T follicular helper cell (primary cell): ENCODE measurements at places on chromosomes 7 and 10.

GRCh38 chr10:130617985-130618384, 481.8 kb downstream of the GLRX3 start:
- DNase-seq = no peak

GRCh38 chr7:135194494-135195095, 16.7 kb downstream of the WDR91 start:
- no peak for DNase-seq

DNA sequence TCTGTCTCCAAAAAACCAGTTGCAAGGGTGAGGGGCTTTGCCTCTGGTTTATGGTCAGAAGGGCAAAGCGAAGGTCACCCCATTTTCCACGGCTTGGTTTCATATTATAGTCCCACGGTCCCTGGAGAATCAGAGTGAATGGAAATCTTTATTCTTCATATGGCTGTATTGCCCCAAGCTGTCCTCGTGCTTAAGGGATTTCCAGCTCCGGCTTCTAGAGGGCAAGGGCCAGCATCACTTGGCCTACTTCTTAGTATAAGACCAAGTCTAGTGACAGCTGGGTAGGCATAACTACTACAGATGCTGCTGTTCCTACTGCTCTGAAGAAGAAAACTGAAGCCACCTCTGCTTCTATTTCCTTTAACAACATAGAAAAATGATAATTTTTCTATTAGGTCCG, 63.2 kb downstream of the PARP12 start:
- no peak for DNase-seq

DNA sequence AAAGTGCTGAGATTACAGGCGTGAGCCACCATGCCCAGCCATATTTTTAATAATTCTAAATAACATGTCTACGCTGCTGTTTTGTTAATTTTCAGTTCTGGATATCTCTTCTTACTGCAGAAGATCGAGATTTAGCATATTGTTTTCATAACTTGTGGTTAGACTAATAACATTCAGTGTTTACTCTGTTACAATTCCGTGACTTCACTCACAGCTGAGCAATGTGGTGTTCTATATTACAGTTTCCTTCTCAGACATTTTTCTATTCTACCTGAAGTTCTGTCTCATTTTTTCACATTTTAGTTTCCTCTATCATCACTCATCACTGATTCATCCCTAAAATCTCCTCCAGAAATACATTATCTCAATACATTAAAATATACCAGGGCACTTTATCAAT, 10.9 kb downstream of the RNF32 start:
- DNase-seq = no peak

- peak; percentile 32 for DNase-seq
These were observed at the start of gene GIMAP5 for GRCh38 chr7:150737265-150738055. Gene GIMAP5, plus strand, starts transcription at chr7:150737418. Its CDS starts 3,467 bp downstream, at chr7:150740885.

GRCh38 chr7:92075455-92076158, 58.7 kb downstream of the CYP51A1 start:
- DNase-seq = no peak

DNA sequence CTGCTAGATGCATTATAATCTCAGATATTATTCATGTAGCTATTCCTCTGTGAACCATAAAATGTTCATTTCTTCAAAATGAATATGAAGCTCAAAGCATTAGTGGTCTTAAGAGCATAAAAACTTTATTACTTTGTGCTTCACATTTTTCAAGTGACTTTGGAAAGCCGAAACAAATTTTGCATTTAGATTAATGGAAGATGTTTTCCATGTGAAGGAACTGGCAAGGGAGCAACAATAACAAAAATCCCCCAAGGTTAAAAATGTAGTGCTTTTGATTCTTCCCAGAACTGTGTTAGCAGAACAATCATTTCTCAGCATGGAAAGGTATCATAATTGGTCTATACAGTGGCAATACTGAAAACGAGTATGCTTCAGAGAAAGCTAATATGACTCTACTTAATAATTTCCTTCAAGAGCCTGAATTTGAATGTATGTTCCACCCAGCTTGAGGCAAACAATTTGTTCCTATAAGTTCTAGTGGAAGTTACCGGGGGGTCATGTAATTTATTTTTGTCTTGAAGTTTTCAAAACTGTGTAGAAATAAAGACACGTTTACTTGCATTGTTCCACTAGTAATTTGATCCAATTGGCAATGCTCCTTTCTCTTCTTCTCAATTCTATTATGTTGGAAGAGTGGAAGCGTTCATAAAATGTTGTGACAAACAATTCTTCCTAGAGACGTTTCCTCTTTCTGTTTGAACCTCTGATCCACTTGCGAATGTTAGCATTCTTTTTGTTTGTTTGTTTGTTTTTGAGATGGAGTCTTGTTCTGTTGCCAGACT, 665.4 kb downstream of the AUTS2 start:
- DNase-seq = no peak

GRCh38 chr7:90896458-90896857, 300.3 kb downstream of the CDK14 start:
- DNase-seq = no peak

GRCh38 chr10:71292624-71293445, 26.2 kb upstream of the SLC29A3 start:
- no peak for DNase-seq

- DNase-seq = no peak
These were observed 200.2 kb downstream of the DNAJC1 start for GRCh38 chr10:21803374-21803773.
